ENCODE measurements at places on chromosomes 11 and 22.

GRCh38 chr11:64344787-64345186 is 4.8 kb downstream of the CCDC88B start:
- no peak for DNase-seq

DNA sequence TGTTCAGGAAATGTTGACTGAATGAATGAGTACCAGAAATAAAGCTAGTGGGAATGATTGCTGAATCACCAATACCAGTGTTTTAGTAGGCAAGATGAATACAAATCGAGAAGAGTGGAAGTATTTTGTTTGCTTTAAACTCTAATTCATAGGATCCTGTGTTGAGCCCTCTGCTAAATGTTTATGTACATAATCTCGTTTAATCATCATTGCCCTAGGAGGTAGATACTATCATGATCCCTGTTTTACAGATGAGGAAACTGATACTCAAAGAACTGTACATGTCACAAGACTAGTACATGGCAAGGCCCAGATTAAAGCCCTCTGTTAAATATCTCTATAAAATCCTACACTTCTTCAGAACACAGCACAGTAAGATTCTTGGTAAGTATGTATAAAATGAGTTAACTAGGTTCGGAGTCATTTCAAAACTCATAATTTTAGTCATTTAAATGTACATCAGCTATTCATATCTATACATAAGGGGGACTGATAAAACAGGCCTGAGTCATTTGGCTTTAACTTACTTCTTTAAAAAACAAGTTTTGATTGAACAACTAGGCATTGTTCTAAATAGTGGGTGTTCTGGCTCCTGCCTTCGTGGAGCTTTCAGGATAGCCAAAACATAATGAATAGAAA is 97.1 kb downstream of the EXT2 start:
- no peak for DNase-seq

DNA sequence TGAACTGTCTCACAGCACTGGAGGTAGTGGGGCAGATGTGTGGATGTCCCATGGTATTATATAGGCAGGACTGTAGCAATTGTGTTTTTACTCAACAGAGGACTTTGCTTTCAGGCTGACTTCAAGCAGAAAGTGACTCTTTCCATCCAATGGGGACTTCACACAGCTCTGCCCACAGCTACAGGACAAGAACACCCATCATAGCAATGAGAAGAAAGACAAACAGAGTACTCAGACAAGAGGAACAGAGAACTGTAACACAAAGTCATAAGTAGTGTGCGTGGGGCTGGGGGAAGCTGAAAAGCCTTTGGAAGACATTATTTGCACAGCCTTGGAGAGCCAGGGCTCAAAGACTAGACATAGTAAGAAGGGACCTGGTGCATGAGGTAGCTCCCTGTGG is 70.3 kb downstream of the CCDC81 start:
- DNase-seq: no peak

GRCh38 chr11:73423506-73423905 is 47.3 kb downstream of the RELT start:
- DNase-seq: no peak
